ENCODE measurements at places on chromosomes 2 and 18.
A peak's percentile ranks its signal among the peaks of the same experiment; 100 is the strongest.

- DNase-seq = peak; percentile 29
Observed at GRCh38 chr18:46916551-46917107, 678 bp downstream of the PIAS2 start.

- DNase-seq = peak; percentile 31
Observed at GRCh38 chr2:142599504-142599903, 278.0 kb upstream of the KYNU start.

- DNase-seq = no peak
Observed at GRCh38 chr2:118633371-118634018, 214.0 kb downstream of the EN1 start.

- DNase-seq = no peak
Observed at GRCh38 chr2:48901015-48901343, 145.5 kb upstream of the LHCGR start.

DNA sequence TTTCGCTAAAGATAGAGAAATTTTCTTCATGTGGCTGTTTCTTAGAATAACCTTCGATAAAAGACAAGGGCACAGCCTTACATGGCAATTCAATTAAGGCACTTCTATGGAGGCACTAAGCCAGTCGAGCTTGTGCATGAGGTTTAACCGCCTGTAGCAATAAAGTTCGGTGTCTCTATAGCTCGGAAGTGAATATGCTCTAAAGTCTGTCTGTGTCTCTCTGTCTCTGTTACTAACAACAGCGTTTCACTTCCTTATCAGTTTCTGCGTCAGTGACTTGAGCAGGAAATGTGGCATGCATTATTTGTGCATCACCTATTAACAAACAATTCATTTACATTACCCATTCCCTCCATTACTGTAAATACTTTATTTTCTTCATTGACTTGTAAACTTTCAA lies 365.1 kb upstream of the NETO1 start:
- no peak for DNase-seq

GRCh38 chr2:102283996-102284395 lies 27.4 kb upstream of the IL1RL1 start:
- no peak for DNase-seq

DNA sequence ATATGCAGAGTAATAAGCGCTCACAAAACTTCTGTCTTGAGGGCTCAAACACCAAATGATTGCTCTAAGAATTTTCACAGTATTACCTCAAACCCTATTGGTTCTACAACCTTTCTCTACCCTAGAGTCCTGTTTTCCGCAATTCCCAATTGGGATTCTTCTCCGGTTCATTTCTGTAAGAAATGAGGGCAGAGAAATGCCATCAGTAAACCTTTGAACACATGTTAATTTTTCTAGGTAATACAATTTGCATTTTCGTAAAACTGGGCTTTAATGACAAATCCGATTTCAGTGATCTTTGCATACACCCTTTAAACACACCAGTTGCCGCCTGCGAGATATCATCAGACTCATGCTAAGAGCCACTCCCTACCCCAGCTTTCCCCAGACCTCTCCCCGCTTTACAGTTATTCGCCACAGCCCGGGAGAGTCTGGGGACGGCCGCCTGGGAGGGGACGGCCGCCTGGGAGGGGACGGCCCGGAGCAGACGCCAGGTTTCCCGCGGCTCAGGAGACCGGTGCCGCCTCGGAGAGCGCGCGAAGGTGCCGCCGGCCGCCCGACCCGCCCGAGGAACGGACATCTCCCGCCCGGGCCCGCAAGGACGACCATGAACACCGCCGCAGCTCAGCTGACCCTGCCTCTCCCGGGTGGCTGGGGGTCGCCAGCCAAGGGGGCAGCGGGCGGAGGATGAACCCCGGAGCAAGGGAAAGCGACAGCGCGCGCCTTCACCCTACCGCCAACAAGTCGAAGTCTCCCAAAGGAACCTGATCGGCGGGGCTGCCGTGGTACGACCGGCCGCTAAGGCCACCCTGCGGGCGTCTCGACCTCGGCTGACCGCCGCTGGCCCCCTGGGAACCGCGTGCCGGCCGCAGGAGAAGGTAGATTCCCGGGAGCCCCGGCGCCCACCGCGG lies 463 bp downstream of the SMC6 start:
- peak; percentile 65 for DNase-seq

DNA sequence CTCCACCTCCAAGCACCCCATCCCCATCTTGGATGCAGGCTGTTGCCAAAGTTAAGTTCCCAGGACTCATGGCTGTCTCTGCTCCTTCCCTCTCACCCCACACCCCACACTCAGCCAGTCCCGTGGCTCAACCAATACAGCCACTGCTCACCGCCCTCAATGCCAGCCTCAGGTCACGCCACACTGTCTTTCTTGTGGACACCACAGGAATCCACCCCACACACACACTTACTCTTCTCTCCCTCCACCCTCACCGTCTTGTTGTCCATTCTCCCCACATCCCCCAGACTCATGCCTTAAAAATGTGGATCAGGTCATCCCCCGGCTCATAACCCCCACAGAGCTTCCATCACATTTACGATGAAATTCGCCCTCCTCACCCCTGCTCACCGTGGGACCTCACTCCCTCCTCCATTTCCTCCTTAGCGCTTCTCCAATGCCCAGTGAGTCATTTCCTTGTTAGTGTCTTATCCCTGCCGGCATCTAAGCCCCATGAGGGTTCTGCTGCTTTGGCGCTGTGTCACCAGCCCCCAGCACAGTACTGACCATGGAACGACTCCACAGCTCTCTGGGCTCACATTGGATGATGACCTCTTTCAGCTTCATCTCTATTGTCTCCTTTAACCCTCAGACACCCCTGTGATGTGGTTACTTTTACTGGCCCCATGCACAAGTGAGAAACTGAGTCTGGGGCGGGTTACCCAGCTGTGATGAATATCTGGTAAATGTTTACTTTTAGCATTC lies 13.8 kb downstream of the MLPH start:
- DNase-seq = peak; percentile 100

DNA sequence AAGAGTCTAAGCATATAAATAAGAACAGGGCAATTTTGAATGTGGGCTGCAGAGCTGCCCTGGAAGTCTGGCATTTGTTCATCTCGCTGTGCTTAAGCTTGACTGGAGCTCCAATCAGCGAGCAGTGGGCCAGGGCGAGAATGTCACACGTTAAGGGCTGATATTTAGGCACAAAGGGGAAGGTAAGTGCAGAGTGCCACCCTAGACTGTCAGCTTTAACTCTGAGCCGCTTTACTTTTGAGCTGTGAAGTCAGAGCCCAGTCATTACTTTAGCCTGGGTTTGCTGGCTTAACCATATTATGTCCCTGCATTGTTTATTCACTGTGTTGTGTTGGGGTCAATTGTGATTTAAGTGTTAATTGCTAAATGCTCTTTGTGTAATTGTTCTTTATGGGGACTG lies 236.1 kb upstream of the SIX3 start:
- no peak for DNase-seq

DNA sequence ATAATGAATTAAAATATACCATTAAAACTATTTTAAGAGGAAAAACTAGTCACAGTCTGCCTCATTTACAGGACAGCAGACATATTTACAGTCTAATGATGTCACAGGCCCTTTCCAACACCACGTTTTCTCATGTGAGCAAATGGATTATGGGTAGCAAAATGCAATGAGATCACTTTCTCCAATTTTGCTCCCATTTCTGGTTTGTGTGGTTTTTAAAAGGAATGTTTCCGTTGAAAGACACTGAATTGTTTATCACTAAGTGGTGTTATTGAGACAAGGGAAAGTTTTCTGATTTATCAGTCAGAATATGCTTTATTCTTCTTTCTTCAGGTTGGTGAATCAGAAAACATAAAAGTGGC lies 11.4 kb upstream of the NR4A2 start:
- DNase-seq = peak; percentile 33

GRCh38 chr2:73290049-73290839 lies 3.1 kb downstream of the EGR4 start:
- DNase-seq = no peak

DNA sequence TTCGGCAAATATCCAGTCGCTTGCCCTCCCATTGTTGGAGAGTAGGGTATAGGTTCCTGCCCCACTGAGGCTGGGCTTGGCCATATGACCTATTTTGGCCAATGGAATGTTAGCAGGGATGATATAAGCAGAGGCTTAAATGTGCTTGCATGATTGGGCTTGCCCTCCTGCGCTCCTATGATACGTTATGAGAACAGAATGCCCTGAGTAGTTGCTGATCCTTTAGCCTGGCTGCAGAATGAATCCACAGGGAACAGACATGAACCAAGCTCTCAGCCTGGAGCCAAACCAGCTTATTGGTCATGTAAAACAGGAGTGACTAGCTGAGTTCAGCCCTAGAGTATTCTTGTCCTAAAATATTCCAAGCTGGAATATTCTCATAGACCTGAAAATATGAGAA lies 34.8 kb upstream of the IMP4 start:
- no peak for DNase-seq

DNA sequence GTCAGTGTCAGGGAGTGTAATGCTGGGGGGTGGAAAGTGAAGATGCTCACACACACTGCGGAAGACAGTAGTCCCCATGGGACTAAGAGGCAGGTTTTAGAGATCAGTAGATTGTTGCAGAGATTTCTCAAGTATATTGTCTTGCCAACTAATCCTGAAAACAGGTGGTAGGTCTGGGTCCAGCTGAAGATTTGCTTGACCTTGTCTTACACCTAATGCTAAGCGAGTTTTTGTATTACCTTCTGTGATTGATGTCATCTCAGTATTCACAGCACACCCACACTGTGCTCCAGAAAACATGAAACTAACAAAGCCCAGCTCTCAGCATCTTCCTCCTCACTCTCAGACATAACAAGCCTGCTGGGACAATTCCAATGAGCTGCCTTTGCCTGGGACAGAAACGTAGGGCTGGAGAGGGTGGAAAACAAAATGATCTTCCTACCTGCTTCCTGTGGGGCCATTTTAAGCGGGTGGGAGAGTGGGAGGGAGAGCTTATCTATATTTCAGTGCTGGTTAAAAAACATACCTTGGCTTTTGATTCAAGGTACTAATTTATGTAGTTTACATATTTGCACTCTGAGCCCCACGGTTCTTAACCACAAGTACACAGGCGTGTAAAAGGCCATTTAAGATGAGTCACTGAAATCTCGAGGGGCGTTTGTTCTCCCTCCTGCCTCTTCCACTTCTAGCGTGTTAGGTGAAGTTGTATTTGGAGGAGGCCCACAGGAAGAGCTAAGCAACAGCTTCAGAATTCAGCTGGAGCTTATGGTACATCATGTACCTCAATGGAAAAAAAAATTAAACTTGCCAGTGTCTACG lies 23.1 kb upstream of the RBMS1 start:
- peak; percentile 26 for DNase-seq

DNA sequence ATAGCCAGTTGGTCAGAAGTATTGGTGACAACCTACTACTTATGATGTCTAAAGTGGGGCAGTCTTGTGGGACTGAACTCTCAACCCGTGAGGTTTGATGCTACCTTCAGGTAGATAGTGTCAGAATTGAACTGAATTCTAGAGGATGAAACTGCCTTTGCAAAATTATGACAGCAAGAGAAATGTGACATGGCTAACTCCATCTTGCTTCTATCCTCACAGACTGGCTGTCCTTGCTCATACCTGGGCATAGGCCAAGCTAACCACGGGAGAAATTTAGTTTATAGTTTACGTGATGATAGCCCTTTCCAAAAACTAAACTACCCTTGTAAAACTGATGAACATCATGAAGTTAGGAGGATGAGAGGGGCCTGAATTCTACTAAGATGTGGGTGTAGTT lies 24.9 kb upstream of the TGIF1 start:
- no peak for DNase-seq

Measured in fibroblast of skin of back (primary cell).